ENCODE measurements at places on chromosomes 3 and 15.
A peak's percentile ranks its signal among the peaks of the same experiment; 100 is the strongest.

- no peak for DNase-seq
Measured at GRCh38 chr3:193010191-193010590, 92.5 kb upstream of the MB21D2 start.

DNA sequence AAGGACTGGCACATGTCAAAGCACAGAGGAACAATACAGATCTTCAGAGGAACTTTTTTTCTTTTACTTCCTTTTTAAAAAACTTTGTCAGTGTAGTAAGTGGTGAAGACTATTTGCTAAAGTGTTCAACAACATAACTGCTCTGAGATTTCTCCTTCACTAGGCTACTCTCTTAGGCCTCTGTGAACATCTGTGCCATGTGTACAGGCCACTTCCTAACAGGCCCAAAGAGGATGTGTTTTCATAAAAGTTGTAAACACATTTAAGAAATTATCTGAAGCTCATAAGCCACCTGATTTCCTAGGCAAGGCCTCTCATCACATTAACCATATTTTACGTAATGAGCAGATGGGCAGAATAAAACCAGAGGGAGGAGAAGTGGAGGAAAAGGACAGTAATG is 235.4 kb downstream of the FHIT start:
- no peak for DNase-seq

- no peak for DNase-seq
Measured at GRCh38 chr15:48617619-48618018, 27.9 kb downstream of the FBN1 start.

GRCh38 chr15:50234764-50235163 is 30.8 kb downstream of the HDC start:
- DNase-seq = no peak

GRCh38 chr3:196210673-196211556 is at the start of gene ZDHHC19:
ZDHHC19 (minus strand) TSS chr3:196211400; CDS start chr3:196211315, 85 bp downstream.
- DNase-seq = no peak

- DNase-seq = peak; percentile 39
Measured at GRCh38 chr3:67384760-67385397, 269.5 kb downstream of the SUCLG2 start.

DNA sequence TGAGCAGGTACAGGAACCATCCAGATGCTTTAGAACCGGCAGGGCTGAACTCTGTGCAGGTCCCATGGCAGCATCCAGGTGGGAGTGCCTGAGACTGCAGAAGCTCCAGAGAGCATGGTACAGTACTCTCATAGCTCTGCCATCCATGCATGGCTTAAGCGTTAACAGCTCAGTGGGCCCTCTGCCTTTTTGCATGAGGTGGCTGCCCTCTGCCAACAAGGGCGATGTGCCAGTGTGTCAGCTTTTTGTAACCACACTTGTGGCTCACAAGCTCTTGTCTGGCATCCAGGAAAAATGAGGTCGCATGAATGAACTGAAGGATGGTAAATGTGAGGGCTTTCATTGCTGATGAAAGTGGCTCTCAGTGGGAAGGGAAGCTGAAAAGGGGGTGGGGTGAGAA is 950.1 kb downstream of the DIPK2A start:
- no peak for DNase-seq

GRCh38 chr3:105397974-105398373 is 31.3 kb downstream of the ALCAM start:
- DNase-seq = no peak

GRCh38 chr3:155443815-155444214 is 150.3 kb upstream of the STRIT1 start:
- DNase-seq = no peak

- DNase-seq = no peak
Measured at GRCh38 chr3:130404401-130404800, 58.9 kb downstream of the COL6A5 start.

- peak; percentile 37 for DNase-seq
Measured at GRCh38 chr3:51942603-51943450, 664 bp downstream of the PARP3 start.

- DNase-seq = no peak
Measured at GRCh38 chr3:177314897-177315296, 117.6 kb upstream of the TBL1XR1 start.

DNA sequence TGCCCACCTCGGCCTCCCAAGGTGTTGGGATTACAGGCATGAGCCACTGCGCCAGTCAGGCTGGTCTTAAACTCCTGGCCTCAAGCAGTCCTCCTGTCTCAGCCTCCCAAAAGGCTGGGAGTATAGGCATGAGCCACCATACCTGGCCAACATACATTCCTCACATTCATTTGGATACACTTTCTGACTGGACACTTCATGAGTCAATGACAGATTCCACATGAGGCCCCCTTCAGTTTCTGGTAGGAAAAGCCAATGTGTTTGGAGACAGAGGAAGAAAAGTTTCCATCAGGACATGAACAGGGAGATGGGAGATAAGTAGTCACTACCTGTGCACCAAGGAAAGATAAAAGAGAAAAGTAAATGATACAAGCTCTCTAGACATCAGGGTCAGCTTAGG is 49.4 kb upstream of the GSK3B start:
- no peak for DNase-seq

DNA sequence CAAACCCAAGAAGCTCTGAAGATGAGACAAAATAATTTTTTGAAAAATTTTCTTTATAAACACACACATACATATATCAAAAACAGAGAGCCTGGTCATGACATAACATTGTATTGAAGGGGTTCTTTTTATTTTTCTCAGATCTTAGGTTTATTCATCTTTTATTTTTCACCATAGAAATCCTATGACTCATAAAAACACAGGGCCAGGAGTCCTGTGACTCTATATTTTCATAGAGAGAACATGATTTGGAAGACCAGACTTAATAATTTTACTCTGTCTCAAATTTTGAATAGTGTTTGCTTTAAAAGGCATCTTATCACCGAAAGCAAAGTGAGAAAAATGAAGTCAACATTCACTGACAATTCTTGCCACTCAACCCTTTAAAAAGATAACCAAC is 57.7 kb downstream of the SUCNR1 start:
- DNase-seq = no peak

GRCh38 chr3:138942861-138943623 is 3.9 kb downstream of the FOXL2 start:
- DNase-seq = peak; percentile 45

GRCh38 chr15:93562395-93563123 is 473.5 kb upstream of the RGMA start:
- DNase-seq = no peak

- no peak for DNase-seq
Measured at GRCh38 chr3:23240171-23240785, 37.2 kb downstream of the UBE2E2 start.

- no peak for DNase-seq
Measured at GRCh38 chr15:78002996-78003395, 74.5 kb downstream of the TBC1D2B start.
